Stimulated activated CD8-positive, alpha-beta memory T cell treated with anti-CD3 and anti-CD28 coated beads, Interleukin-4, amount 100 ng/mL, for 4 hours (primary cell): ENCODE measurements at places on chromosomes 2 and 18.

GRCh38 chr2:2826209-2826551 is 495.1 kb upstream of the MYT1L start:
- DNase-seq, result no peak

GRCh38 chr2:9972621-9973479 is 21.4 kb downstream of the GRHL1 start:
- DNase-seq, result no peak

GRCh38 chr2:182758379-182758778 is 42.3 kb downstream of the DNAJC10 start:
- no peak for DNase-seq

- DNase-seq, result no peak
These were observed 63.7 kb downstream of the EFEMP1 start for GRCh38 chr2:55859875-55860274.

DNA sequence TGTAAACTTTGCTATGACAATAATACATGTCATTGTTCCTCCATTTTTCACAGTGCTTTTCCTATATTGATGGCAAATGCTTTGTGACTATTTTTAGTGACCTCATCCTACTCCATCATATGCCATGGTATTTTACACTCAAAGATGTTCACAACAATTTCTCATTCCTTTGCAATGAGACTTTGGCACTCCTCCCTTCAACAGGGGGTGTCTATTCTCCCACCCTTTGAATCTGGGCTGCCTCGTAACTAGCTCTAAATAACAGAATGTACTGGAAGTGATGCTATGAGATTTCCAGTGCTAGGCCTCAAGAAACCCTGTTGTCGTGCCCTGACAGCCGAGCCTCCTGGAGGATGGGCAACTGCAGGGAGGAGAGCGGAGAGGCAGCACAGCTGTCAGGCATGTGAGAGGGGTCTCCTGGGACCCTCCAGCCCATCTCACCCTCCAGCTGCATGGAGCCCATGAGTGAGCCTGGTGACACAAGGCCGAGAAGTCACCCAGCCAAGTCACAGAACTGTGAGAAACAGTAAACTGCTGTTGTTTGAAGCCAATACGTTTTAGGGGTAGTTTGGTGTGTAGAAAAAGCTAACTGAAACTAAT is 103.1 kb upstream of the APCDD1 start:
- no peak for DNase-seq

- DNase-seq, result no peak
These were observed 549.0 kb upstream of the PKDCC start for GRCh38 chr2:41498781-41499180.

- no peak for DNase-seq
These were observed 45.9 kb upstream of the RHOB start for GRCh38 chr2:20400787-20401488.
